ENCODE measurements at places on chromosomes 6 and 20.

- no peak for DNase-seq
Observed at GRCh38 chr6:81215092-81215432, 537.4 kb downstream of the TENT5A start.

DNA sequence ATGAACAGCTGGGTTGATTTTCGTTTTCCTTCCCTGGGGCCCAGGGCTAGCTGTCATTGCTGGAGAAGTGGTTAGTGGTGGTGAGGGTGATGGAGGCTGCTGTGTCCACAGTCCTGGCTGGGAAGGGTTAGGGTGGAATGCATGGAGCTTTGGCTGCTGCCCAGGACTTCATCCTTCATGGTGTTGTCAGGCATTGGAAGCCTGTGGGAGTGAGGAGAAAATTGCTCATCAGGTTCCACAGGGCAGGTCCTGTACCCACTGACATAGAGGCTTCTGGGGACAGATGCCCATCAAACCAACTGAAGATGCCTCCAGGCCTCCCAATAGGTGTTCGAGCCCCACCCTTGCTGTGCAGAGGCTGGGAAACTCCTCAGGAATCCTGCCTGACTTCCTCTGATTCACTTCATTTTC lies 262.4 kb upstream of the SUPT3H start:
- DNase-seq, result no peak

GRCh38 chr6:90025523-90026061 lies 131.3 kb downstream of the GJA10 start:
- peak; percentile 84 for DNase-seq

DNA sequence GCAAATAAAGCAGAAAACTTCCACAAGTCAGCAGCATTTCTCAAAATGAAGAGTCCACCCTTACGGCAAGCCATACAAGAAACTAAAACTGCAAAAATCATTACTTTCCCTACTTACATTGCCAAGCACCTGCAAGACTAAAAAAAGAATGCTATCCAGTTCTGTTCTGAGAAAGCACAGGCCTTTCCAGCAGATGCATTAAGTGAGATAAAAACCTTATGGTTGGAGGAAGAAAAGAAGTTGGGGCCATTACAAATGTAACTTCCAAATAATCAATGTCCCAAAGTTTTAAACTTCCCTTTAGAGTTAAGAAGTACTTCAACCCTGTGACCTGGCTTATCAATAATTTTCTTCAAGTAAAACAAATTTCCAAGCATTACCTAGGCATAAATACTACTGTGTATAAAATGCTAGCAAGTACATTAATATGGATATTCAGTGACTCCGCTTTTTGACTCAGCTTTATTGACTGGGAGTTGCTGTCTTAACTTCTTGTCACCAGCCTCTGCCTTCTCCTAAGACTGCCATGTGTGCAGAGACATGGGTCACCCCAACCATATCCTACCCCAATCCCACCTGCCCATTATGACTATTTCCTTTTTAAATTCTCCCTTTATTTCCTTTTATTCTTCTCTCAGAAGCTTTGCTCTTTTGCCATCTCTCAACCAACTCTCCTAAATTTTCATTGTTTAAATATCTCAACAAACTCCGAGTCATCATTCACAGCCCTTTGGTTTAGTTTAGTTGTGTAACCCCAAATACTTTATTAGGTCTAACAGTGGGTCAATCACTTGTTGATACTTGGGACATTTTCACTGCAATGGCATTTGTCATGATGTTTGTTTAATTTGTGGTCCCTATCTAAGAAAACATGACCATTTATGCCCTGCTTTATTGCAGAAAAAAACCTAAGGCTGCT lies 49.7 kb downstream of the SLC22A23 start:
- DNase-seq, result no peak

- no peak for DNase-seq
Observed at GRCh38 chr6:108951351-108951953, 103.2 kb downstream of the ARMC2 start.

- DNase-seq, result no peak
Observed at GRCh38 chr20:34475979-34476736, 40.1 kb upstream of the DYNLRB1 start.

All from AG04450 (cell line).